ENCODE measurements at places on chromosomes 3 and 15.

DNA sequence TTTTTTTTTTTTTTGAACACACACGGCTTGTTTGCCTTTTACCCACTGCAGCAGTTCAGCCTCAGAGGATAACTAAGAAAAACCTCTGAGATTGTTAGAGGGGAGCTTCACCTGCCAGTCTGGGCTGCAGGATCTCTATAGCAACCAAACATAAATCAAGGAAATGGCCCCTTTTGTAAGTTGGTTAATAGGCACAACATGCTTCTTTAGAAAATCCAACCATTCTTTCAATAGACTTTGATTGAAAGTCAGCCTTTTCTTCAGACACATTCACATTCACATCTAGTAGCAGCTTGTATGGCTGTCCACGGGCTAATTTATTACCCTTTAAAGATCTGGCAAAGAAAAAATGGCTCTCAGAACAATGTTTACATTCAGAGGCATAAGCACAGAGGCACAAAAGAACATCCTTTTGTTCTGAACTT is 136.6 kb upstream of the RARB start:
- DNase-seq: no peak

- peak; percentile 8 for DNase-seq
Measured at GRCh38 chr3:129343643-129344360, 65.1 kb downstream of the HMCES start.

DNA sequence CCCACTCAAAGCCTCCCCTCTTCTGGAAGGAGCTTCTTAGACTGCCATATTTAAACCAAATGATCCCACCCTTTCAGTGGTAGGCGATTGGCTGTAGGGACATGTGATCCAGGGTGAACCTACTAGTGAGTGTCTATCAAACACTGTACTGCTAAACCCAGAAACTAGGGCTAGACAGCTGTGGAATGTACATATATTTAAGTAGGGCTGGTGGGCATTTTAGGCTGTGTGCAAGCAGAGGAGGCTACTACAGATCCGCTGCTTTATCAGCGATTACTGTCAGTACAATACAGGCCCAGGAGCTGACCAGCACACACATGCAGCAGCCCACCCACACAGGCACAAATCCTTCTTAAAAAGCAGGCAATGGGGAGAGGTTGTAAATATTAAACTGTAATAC is 15.4 kb upstream of the LARP6 start:
- no peak for DNase-seq

DNA sequence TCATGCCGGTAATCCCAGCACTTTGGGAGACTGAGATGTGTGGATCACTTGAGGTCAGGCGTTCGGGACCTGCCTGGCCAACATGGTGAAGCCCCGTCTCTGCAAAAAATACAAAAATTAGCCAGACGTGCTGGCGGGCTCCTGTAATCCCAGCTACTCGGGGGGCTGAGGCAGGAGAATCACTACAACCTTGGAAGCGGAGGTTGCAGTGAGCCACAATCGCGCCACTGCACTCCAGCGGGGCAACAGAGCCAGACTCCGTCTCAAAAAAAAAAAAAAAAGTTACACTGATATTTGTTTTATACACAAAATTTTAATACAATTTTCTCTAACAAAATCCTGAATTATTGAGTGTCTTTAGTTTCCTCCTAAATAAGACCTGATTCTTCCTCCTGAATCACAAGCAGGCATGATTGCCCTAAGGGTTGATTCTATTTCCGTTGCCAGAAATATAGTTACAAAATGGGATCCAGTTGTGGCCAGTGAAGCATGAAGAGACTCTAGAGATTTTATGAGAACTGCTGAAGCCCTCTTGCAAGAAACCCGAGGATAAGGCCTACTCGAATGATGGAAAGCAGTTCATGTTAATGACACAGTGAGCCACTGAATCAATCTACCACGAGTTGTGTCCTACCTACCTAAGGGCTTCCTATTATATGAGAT is 9.6 kb upstream of the SMARCC1 start:
- no peak for DNase-seq

- DNase-seq: peak; percentile 52
Measured at GRCh38 chr15:76994001-76994400, 925 bp upstream of the PSTPIP1 start.

DNA sequence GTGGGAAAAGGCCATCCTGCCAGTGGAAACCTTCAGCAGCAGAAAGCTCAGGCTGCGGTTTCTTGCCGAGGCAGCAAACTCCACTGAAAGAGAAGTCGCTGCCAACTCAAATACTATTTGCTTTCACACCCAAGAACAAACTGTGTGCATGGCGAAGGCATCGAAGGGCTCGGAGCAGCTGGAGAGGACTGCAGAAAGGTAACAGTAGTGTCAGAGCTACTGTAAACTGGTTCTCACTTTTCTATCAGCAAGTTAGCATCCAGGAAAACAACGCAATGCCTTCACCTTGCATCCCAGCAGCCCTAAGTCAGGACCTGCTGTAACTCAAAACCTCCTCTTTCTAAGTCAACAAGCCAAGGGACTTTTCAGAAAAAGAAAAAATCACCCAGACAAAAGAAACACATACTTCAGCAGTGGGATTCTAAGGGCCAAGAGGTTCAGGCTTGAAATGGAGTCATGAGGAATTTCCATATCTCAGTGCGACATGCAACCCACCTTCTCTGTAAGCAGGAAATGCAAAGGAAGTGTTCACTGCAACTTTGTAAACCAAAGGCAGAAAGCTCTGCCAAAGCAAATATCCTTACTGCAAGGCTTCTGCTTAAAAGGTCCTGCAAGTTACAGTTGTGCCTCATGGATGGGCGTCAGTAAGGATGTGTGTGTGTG is 193.5 kb downstream of the FOXP1 start:
- DNase-seq: no peak

- no peak for DNase-seq
Measured at GRCh38 chr15:75533945-75534344, 45.2 kb downstream of the PTPN9 start.

- DNase-seq: no peak
Measured at GRCh38 chr15:75354454-75354853, 7.6 kb downstream of the NEIL1 start.

DNA sequence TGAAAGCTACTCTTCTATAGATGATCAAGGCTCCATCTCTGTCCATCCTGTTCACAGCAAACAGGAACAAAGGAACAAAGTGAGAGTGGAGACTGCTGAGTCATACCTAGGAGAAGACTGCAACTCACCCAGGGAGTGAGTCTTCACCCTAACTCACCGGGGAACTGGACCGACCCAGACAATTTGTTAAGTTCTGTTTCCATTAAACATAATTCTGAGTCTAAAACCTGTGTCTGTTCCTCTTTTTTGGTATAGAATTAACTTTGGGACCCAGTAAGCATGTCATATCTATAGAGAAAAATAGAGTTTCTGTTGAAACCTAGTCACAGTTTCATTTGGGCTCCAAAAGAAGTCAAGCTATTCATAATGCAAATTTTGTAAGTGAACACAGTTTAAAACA is 21.6 kb downstream of the CCDC80 start:
- no peak for DNase-seq

GRCh38 chr15:61649046-61649445 is 411.2 kb downstream of the VPS13C start:
- DNase-seq: no peak

DNA sequence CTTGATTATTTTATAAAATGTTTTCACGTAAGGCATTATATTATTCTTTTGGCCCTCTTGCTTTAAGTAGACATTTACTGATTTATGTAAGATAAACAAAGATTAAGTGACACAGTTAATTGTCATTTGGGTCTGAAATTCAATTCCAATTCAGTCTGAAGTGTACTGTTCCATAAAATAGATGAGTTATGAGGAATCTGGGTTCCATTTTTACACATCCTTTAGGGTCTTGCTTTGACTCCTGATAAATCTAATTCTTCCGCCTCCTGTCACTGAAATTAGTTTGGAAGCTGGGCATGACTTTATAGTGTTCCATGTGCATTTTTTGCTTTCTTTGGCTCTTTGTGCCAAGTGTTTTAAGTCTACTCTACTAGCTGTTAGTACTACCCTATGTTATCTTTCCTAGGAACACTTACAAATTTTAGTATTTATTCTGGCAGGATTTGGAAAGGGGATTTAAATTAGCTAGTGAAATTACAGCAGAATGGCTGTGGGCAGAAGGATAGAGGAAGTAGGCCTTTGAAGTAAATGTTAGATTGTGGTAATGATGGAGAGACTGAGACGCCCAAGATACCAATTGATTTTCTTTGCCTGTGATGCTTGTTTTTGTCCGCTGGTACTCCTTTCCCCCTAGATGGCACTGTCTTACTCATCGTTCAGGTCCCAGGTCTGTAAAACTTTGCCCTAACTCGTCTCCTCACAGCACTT is 14.3 kb downstream of the ARL8B start:
- DNase-seq: peak; percentile 5

DNA sequence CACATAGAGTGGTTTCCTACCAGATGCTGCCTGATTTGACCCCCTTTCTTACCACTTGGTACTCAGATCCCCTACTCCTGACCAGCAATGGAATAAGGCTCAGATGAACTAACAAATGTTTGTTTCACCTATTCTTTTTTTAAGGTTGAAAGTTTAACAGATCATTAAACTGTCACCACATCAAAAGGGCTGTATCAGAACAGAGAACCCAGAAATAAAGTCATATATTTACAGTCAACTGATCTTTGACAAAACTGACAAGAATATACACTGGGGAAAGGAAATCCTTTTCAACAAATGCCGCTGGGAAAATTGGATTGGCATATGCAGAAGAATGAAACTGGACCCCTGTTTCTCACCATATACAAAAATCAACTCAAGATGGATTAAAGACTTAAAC is 56.0 kb downstream of the GPR176 start:
- no peak for DNase-seq

DNA sequence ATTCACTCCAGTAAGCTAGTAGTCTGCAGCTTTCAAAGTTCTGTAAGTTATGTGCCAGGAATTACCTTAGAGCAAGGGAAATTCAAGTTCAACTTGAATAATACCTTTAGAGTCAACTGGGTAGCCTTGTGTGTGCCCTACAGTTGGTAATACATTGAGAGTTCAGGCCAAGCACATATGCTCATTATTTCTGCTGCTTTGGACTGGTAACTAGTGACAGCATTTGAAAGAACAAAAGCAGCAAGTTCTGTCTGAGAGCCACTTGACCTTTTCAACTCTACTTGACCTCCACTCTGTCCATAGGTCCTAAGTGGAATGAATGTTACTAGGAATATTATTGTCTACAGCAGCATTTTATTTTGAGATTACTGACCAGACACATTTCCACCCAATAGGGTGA is 723.5 kb downstream of the NLGN1 start:
- no peak for DNase-seq

DNA sequence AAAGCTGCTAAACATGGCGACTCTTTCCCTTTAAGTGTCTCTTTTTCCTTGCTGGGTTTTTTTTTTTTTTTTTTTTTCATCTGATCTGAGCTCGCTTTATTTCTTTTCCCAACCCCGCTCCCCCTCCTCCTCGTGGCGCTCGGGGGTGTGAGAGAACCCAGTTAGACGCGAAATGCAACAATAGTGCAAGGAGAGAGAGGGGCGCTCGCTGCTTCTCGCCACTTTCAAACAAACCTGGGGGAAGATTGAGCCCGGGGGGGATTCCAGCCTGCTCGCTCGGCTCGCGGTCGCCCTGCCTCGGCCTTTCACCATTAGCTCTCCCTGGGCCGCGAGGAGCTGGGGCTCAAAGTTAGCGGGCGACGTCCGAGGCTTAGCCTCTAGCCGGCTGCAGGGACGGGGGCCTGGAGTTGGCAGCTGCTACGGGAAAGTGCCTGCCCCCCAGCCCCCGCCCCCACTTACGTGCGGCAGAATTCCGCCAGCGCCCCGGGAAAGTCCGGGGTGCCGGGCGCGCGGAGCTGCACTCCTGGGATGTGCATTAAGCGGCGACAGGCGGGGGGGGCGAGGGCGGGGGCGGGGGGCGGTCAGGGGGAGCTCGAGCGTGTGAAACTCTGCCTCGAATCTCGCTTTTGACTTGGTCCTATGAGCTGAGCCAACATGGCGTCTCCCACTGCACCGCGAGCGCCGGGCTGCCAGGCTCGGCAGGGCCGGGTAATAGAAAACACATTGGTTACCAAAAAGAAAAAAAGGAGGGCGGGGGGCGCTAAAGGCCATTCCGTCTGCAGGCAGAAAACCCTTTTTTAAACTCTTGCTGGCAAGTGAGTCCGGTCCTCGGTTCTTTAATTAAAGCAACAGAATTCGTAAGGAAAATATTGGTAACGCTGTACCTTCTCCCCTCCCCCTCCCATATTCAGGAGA is 10.4 kb downstream of the NR2F2 start:
- DNase-seq: no peak

- DNase-seq: no peak
Measured at GRCh38 chr15:35306361-35306981, 221.4 kb upstream of the NANOGP8 start.

DNA sequence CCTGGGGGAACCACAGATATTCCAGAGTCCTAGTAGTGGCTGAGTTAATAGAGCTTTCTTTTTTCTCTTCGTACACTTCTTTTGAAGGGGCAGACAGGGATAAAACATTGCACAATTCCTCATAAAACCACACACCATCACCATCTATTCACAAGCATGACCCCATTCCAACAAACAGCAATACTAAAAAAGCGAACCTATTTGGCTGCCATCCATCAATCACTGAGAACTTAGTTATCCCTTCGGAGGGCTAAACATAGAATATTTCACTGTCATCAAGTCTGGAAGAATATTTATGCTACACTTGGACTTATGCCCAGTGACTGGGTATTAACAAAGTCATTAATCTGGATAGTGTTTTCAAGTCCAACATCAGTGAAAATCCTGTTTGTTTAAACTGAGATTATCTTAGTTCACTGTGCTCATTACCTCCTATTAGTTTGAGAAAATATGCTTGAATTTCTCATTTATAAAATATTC is 80.3 kb upstream of the PRTG start:
- no peak for DNase-seq

- no peak for DNase-seq
Measured at GRCh38 chr15:74857671-74858368, 14.9 kb upstream of the ULK3 start.

GRCh38 chr3:126959921-126960603 is 22.9 kb upstream of the PLXNA1 start:
- no peak for DNase-seq

GRCh38 chr3:120286465-120286864 is 1.4 kb upstream of the GPR156 start:
- no peak for DNase-seq

- DNase-seq: no peak
Measured at GRCh38 chr3:49151610-49152009, 14.5 kb downstream of the CCDC71 start.
